ENCODE measurements at places on chromosomes 11 and 22. TPM values are rescaled to one million over a fixed set of nuclear protein-coding genes. Genes with fewer than 3 reads are reported as not detected.

GRCh38 chr11:1178906-1179305, 21.2 kb downstream of the MUC5AC start:
- no peak for DNase-seq

- no peak for DNase-seq
These were observed 1.7 kb downstream of the EP300 start for GRCh38 chr22:41094041-41094593.

DNA sequence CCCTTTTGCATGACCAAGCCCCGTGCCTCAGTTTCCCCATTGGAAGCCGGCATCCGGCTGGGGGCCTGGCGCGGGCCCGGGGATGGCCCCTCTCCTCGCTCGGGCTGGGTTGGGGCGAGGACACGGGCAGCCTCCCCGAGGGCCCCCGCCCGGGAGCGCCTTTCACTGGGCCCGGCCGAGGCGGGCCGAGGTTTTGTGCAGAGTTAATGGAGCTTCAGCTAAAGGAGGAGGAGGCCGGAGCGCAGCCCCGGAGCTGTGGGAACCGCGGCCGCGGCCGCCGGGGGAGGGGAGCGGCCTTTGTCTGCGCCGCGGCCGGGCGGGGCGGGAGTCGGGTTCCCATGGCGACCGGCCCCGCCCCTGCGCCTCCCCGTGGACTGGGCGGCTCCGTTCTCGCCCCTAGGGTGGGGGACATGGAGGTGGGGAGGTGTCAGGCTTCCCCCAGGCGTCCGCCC, 1.4 kb upstream of the MAPK11 start:
- DNase-seq, result no peak

MMP12 gene
- total RNA-seq, result not detected
